ENCODE measurements at places on chromosomes 5 and 9.
A peak's percentile ranks its signal among the peaks of the same experiment; 100 is the strongest.

GRCh38 chr5:40571729-40572128 lies 108.0 kb upstream of the PTGER4 start:
- no peak for DNase-seq

DNA sequence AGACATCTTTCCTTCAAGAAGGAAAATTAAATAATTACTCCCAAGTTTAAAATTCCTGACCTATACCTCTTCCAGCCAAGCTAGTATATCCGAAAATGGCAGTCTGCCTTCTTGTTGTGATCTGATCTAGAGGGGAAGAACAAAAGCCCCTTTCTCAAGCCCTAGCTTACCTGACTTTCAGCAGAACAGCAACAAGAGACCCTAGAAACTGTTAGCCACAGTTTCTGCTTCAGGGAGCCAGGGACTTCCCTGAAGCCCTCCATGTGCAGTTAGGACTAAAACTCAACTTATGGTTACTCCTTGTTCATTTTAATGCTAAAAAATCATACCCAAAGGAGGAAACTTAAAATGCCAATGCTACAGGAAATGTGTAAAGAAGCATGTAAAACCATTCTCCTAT lies 366.7 kb upstream of the CTNND2 start:
- no peak for DNase-seq

DNA sequence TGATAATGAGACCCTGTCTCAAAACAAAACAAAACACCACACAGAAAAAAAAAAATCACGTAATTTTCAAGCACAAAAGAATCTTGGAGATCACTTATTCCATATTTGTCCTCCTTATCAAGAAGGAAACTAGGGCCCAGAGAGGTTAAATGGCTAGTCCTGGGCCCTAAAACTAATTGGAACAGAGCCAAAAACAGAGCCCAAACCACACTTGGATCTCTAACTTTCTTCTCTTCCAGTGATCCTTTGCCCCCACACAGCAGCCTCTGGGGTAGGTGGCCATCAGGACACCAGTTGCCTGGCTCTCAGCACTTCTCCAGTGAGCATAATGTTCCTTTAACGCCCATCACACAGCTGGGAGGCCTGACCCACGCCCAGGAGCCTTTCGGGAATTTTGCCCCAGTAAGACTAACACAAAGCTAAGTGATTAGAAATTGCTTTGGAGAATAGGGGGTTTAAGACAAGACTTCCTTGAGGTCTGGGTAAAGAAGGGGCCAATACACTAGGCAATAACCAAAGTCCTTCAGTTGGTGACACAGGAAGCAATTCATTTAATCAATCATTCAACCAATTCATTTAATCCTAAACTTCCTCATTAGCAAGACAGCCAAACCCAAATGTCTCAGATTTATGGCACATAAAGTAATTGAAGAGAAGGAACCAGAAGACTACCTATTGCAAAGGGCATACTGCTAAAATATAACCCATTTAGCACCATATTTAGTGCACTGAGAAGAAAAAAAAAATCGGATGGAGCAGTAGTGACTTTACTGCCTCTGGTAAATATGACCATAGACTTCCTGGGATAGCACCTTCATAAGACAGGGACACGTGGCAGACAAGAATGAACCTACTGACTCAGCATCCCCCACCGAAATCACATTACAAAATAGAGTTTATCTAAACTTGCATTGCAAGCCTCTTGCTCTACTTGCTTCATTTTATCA lies 77.8 kb downstream of the ZNF608 start:
- DNase-seq = no peak

- DNase-seq = no peak
Measured at GRCh38 chr9:92725266-92725545, 39.4 kb downstream of the BICD2 start.

DNA sequence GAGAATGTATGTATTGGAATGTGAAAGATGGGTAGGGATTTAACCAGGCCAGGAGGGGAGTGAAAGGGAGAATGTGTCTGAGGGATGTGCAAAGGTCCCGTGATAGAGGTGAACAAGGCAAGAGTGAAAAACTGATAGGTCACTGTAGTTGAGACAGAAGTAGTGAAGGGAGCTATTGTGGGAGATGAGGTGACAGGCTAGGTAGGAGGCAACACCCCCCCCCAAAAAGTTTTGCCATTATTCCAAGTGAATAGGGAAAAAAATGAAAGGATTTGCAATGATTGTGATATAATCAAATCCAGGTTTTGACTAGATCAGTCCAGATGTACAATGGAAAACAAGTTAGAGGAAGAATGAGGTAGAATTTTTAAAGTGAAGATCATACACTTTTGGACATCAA lies 136.6 kb upstream of the GPR151 start:
- no peak for DNase-seq

- no peak for DNase-seq
Measured at GRCh38 chr9:124293718-124294506, 36.2 kb downstream of the NEK6 start.

GRCh38 chr5:115557667-115558387 lies 13.3 kb upstream of the FEM1C start:
- no peak for DNase-seq

DNA sequence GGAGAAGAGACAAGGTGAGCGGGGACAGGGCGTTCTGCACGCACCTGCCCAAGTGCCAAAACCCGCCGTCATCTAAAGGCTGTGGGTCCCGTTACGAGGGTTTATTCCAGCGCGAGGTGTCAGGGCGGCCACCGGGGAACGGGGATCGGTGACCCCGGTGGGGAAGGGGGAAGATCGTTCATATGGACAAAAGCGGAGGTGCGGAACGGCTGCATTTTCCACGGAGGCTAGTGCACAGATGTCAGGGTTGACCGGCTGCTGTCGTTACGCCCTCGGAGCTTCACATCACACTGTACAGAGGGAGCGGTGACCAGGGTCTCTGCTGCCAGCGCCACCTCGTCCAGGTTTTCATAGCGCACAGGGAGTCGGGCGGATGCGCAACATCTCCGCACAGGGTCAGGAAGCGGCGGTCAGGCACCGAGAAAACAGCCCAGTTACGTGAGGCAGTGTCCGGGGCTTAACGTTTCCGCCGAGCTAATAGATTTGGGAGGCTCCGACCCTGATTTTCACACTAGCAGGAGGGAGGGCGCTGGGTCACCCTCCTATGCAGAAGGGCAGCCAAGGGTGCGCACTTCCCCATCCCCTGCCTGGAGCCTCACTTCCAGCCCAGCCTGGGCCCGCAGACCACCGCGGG lies 13.5 kb downstream of the BTNL9 start:
- no peak for DNase-seq

DNA sequence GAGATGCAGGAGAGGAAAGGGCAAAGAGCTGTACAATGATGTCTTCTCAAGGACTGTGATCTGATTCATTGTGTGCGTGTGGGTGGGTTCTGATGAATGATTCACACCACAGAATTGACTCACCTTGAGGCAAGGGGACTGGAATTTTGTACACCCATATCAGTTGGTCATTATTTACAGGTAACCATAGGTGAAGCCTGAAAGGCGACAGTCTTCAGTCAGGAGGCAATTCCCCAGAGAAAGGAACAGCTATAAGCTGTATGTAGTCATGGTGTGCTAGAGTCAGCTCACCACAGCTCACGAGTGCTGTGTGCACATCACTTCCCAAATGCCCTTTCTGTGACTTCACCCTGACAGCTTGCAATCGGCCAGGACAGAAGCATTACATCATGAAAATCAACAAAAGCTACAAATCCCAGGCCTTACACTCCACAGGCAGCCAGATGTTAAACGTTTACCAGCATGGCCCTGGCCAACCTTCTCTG lies 87.6 kb upstream of the RPS23 start:
- DNase-seq = no peak

DNA sequence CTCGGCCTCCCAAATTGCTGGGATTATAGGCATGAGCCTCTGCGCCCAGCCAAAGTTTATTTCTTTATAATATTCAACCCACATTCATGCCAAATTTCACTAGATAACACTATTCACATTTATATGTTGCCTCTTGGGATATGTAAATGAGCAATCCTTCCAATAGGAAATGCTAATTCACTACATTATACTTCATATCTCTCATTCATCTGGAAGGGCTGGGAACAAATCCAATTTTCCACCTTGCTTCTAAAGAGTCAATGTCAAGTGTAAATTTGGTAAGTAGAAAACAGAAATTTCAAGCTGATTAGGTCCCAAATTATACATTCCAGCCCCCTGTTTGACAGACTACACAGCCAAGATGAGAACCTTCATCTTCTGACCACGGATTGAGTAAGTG lies 385.5 kb downstream of the GLIS3 start:
- no peak for DNase-seq

DNA sequence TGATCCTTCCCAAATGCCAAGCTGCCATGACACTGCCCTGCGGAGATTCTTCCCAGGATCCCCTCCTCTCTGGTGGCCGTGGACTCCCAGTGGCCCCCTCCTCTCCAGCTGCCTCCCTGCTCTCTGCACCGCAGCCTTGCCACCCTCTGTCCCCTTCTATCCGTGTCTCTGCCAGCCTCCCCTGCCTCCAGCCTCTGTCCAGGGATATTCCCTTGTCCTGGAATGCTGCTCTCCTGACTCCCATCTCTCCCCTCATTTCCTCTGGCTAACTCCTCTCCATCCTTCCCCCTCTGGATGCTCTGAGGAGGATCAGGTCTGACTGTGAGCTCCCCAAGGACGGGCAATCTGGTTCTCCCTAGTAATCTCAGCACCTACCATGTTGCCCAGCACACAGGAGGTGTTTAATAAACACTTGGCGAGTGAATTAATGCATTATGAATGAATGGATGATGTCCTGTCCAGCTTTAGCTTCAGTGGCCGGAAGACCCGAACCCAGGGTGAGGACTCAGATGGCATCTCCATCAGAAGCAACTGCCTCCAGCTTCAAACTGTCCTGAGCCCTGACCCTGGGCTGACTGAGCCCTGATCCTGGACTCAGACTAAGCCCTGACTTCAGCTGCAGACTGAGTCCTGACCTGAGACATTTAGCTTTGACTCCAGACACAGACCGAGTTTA lies 7.5 kb upstream of the CRB2 start:
- DNase-seq = no peak

- DNase-seq = peak; percentile 76
Measured at GRCh38 chr5:59587489-59588337, 305.8 kb downstream of the PDE4D start.

DNA sequence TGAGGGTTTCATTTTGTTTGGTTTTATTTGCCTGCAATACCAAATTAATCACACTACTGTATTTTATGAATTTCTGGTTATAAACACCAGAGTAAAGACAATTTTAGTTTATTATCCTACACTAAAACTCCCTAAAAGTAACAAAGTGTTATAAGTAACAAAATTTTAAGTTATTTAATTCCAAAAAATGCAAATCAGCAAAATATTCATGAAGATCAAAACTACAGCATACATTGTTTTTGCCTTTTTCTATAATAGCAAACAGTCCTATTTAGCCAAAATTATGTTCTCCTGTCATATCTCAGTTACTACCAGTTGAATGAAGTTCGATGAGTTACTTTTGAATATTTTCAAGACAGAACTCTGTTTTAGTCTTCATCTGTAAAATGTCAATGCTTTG lies 132.7 kb upstream of the CYLC2 start:
- no peak for DNase-seq

DNA sequence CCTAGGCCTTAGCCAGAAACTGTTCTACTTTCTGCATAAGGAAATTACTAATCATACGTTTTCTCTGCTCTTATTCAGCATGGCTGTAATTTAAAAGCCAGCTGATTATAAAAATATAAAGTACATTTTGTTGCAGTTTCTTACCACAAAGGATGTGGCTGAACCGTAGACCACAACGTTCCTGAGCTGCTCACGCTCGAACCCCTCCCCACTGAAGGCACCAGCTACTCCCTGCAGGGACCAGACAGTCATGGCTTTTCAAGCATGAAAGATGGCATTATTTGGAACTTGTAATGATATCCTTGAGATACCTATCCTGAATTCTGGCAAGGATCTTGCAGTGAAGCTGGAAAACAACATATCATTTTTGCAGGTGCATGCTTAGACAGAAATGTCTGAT lies 91.8 kb upstream of the DMRT1 start:
- DNase-seq = no peak

- DNase-seq = no peak
Measured at GRCh38 chr5:127153031-127153430, 79.7 kb upstream of the C5orf63 start.

DNA sequence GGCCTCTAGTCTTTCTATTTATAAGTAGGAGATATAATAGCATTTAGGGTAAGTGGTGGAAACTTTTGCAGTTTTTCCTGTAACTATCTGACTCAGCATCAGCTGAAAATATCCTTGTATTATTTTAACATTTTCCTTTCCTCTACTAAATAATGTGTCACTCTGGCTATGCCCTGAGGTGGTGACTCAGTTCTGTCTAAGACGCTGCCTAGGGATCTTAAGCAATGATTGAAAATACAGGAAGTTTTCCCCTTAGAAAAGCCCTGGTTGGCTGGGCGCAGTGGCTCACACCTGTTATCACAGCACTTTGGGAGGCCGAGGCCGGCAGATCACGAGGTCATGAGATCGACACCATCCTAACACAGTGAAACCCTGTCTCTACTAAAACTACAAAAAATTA lies 9.3 kb upstream of the EDIL3 start:
- no peak for DNase-seq

All from posterior cingulate gyrus (tissue), 11 donors.